ENCODE measurements at places on chromosomes 5 and 9.

GRCh38 chr5:35010676-35011075 lies 37.1 kb downstream of the AGXT2 start:
- no peak for DNase-seq

- DNase-seq: no peak
These were observed 32.6 kb downstream of the WDR36 start for GRCh38 chr5:111124793-111125192.

DNA sequence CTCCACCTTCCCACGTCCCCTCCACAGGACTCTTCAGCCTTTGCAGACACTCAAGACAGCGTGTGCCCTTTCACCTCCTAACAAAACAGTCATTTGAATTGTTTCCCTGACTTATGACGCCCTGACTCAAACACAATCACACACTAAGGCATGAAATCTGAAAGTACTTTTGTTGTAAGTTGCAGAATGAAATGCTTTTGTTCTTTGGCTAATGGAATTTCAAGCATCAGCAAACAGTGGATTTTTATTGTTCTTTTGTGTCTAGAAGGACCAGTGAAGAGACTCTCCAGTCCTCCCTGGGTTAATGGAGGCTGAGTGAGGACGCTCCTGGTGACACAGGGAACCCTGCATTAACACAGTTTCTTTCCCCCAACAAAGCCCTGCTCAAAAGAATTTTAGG lies 380.1 kb downstream of the CTNND2 start:
- DNase-seq: no peak

GRCh38 chr5:406041-406440 lies 36.9 kb upstream of the EXOC3 start:
- no peak for DNase-seq

DNA sequence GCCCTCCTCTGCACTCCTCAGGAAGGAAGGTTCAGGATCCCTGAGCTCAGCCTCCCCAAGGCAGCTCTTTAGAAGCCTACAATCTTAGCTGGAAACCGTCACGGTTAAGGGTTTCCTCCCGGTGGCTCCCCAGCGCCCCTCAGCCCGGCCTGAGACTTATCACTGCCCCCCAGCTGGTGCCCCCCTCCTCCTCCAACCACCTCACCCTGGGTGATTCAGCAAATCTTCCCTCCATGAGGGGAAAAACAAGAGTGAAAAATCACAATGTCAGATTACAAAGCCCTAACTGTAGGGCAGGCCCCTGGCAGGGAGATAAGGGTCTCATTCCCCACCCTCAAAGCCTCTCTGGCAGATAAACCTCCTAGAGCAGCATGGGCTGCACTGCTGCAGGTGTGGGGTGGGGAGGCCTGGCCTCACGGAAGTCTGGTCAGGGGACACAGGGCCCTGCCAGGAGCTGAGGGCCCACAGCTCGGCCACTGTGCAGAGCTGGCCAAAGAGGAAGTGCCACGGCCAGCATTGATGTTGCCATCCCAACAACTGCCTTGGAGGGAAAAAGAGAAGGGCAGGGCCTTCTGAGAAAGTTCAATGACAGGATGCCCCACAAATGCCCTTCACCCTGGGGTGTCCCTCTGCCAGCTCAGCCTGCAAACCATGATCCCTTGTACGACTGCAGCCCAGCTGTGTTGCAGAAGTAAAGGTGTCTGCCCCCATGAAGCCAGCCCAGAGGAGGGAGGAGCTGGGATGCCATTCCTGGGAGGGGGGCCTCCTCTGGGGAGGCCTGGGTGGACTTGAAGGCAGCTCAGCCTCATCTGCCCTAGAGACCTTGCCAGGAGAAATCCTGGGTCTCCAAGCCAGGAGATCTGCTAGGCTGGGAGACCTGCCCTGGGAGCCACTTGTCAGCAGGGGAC lies 25.9 kb downstream of the GFI1B start:
- DNase-seq: no peak

Measured in CD4-positive, alpha-beta T cell treated with Interleukin-1 beta for 1 hour (primary cell).